Activated CD4-positive, alpha-beta memory T cell treated with anti-CD3 and anti-CD28 coated beads for 36 hours (primary cell): ENCODE measurements at places on chromosomes 7 and 10.
A peak's percentile ranks its signal among the peaks of the same experiment; 100 is the strongest.

- peak; percentile 74 for DNase-seq
Measured at GRCh38 chr10:103564776-103565520, 71.4 kb downstream of the NEURL1 start.

GRCh38 chr10:29642990-29643389 lies 8.2 kb upstream of the SVIL start:
- no peak for DNase-seq

- no peak for DNase-seq
Measured at GRCh38 chr10:118701529-118702323, 53.0 kb downstream of the CACUL1 start.

- DNase-seq = no peak
Measured at GRCh38 chr7:116630357-116630756, 41.6 kb upstream of the MET start.
